ENCODE measurements at places on chromosomes 11 and 22.

DNA sequence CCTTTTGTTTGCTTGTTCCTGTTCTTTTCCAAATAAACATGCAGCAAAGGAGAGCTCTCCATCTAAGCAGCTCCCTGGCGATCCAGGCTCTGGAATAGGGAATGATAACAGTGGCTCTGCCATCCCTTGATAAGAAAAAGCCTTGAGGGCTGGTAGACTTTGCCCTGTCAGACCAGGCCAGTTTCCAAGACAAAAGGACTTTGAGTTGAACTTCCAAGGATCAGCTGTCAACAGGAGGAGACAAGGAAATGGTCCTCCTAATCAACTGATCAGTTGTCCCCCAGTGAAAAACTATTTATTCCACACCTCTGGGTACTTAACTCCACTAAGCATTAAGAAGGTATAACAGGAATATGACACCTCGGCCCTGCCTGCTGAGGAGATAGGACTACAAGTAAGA, 127.8 kb downstream of the PARVA start:
- no peak for DNase-seq

- no peak for DNase-seq
Measured at GRCh38 chr11:115924744-115925567, 420.7 kb upstream of the CADM1 start.

GRCh38 chr22:46070803-46071450, 79.4 kb upstream of the PPARA start:
- DNase-seq = no peak

- DNase-seq = no peak
Measured at GRCh38 chr11:57713835-57714234, 1.4 kb downstream of the TMX2 start.

GRCh38 chr11:65744026-65744698, 23.6 kb upstream of the RNASEH2C start:
- DNase-seq = no peak

- no peak for DNase-seq
Measured at GRCh38 chr11:69563946-69564775, 76.8 kb upstream of the CCND1 start.

DNA sequence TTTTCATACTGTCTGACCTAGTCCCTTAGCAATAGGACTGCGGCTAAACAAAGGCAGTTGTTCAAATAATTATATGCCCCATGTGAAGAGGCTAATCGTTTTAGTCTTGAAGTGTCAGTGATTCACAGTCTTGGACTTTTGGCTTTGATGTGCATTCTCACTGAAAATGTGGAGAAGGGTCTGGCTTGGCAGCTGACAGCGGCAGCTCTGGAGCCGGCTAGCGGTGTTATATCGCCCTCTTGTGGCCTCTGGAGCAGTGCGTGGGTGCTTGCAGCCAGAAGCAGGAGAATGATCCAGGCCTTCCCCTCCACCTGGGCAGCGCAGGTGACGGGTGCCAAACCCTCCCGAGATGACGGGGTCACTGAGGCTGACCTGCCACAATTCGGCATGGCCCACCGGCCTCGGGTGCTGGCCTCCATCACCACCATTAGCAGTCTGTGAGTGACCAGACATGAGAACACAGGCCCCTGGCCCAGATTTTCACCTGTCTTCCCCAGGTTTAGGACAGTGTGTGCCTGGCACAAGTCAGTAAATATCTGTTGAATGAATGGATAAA, 90.3 kb upstream of the PITPNB start:
- peak; percentile 40 for DNase-seq

DNA sequence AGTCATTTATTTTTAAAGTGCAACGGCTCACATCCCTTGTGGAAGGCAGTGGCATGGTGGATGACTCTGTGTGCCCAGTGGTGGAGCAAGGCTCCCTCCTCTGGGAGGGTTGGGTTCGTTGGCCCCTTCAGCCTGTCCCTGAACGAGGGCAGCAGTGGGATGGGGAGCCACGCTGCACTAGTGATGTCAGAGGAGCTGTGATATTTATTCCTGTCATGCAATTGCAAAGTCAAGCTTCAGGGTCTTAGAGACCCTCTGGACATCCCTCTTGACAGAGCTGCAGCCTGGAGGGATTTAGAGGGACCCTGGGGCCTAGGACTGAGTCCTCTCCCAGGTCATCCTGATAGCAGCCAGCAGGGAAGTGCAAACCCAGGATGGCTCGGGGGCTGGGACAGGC, 78.2 kb upstream of the NARS2 start:
- no peak for DNase-seq

DNA sequence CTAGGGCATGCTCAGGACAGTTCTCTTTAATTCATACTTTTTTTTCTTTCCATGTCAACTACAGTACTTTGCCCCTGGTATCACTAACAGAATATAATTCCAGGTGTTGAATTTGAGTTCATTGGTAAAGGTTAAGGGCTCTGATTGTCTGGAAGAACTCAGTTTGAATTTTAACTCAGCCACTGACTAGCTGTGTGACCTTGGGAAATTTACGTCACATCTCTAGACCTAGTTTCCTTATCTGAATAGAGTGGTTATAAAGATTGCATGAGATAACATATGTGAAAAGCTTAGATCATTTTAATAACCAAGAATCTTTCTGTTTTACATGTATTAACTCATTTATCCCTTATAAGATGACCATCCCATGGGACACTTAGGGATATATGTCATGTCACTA, 15.8 kb upstream of the ZC3H12C start:
- DNase-seq = no peak

DNA sequence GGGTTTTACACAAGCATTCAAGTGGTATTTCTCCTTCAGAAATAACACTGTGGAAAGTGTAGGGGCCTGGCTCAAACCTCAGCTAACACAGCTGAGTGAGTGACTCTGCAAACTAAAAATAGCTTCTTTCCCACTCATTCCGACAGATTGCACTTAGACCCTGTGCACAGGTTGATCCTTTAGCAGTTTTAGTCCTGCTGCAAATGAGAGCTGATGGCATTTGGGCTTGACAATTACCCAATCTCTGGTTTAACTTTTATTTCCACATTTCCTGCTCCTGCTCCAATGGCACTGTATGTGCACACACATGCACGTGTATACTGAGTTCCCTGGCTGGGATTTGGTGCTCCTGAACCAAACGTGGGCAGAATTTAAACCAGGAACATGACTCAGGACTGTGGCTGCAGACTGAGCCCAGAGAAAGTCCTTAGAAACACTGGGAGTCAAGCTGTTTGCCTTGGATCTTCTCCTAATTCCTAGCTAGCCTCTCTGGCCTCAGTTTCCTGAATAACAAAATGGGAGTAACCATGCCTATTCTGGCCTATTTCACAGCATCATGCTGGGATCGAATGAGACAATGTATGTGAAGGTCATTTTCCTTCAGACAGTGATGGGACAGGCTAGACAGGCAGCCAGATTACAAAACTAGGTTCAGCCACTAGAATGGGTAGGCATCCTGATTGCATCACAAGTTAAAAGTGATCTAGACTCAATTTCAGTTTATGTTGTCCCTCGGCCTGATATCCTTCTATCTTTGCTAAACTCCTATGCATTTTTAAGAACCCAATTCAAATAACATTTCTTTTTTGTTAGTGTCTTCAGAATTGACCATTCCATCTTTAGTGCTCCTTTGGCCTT, 58.2 kb downstream of the SERGEF start:
- DNase-seq = no peak

DNA sequence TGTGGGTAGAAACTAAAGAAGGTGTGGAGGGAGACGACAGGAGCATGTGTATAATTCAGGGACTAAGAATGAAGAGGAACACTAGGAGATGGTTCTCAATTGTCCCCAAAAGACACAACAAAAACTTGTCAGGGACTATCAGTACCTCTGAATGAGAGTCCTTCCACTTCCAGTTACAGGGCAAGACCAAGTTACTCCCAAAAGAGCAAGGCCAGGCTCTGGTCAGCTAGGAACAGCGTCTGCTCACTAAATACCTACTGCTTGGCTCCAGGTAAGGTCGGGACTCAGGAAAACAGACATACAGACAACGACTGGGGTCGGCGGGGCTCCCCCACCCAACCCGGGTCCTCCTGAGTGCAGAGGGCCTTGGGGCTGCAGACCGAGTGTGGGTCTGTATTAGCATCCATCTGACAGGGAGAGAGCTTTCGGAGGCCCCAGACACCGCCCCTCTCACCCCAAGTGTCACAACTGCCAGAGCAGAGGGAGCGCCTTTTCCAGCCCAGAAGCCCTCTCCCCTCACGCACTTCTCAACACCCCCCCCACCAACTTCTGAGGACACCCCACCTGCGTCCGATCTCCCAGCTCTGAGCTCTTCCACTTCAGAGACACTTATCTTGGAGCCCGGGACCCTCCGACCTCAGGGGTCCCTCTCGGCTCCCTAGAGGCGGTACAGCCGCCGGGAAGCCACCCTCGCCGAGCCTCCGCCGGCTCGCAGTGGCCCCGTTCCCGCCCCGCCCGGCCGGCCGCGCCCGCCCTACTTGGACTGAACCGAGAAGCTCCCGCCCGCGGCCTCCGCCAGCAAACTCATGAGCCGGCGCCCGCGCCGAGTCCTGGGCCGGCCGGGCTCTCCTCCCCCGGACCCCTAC, 522 bp downstream of the RHOG start:
- no peak for DNase-seq

DNA sequence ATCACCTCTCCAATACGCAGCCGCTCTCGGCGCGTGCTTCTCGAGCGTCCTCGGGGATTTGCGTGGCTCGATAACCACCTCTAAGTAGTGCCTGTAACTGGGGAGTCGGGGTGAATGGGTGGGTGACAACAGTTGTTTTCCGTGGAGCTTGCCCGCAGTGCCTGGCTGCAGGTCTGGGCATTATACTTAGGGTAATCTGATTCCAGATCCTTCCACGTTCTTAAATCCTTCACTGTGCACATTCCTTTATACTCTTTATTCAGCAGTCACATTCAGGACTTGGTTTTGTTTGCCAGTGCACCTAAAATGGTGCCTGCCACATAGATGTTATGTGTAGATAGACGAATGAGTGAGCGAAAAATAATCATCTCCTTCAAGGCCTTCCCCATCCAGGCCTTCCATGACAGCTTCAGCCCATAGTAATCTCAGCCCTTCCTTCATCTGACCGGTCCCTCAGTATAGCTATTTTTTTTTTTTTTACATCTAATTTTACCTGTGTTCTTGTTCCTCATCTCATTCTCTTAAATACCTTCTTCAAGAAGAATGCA, 602 bp downstream of the NAT10 start:
- no peak for DNase-seq

GRCh38 chr11:23797624-23798419, 699.0 kb upstream of the LUZP2 start:
- DNase-seq = no peak

GRCh38 chr11:67368621-67369020, 4.8 kb downstream of the CLCF1 start:
- no peak for DNase-seq

GRCh38 chr11:46015941-46016340, 93.5 kb downstream of the LARGE2 start:
- no peak for DNase-seq

DNA sequence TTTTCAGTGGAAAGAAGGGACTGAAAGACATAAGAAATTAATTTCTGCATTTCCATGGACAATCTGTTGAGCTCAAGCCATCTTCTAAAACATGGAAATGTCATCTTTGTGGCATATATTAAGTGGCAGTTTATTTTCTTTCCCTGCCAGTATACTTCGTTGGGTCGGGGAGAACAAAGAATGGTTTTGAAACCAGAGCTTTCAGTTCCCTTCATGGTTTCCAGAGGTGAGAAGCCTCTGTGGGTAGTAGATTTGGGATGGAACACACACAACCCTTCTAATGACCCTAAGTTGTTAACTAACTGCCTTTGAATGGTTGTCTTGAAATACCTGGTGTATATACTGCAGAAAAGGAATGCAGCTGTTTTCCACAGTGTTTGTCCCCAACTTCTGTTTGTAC, 17.6 kb upstream of the GAS2L1 start:
- no peak for DNase-seq

GRCh38 chr22:49551897-49552614, 275.6 kb downstream of the BRD1 start:
- DNase-seq = no peak

GRCh38 chr11:106627694-106628093, 390.6 kb downstream of the GUCY1A2 start:
- no peak for DNase-seq

DNA sequence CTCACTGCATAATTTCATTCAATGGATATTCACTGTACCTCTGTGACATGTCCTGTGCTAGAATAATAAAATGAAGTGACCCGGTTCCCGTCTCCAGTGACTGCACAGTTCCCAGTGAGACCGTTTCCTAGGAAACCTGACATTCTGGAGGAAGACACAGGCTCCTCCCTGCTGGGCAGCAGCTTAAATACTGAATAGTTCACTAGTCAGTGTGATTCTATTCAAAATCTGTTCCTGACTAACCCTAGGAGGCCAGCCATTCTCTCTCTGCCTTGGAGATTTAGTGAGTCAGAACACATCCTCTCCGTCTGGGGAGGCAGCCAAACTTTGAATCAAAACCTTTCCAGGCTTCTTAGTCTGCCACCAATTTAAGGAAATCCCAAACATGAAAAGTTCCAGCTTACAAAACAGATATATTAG, 11.3 kb downstream of the TRIM66 start:
- no peak for DNase-seq

GRCh38 chr22:44159221-44159620, 21.5 kb upstream of the PARVG start:
- DNase-seq = no peak

- DNase-seq = no peak
Measured at GRCh38 chr11:27380771-27381170, 17.8 kb upstream of the CCDC34 start.

- no peak for DNase-seq
Measured at GRCh38 chr11:3095712-3096361, 38.6 kb upstream of the CARS1 start.

DNA sequence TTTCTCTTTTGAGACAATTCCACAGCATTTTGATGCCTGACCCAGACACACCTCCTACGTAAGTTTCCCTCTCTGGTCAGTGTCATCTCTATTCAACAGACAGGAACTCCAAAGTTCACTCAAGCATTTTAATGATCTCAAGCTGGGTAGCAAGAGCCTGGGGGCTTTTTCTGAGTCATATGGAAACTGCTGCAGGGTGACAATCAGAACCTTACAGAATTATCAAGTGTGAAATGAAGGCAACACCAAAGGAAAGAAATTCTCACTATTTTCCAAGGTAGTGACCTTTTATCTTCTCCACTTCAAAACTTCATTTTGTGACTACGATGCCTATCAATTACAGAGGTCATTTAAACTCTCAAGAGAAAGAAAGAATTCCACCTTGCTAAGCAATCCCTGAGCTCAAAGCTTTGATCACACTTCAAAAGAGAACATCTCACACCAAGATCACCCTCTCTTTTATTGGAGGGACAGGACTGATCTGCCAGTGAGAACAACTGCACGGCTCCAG, 229.0 kb upstream of the ZC3H12C start:
- no peak for DNase-seq

GRCh38 chr11:17864478-17864941, 129.9 kb downstream of the KCNC1 start:
- no peak for DNase-seq

DNA sequence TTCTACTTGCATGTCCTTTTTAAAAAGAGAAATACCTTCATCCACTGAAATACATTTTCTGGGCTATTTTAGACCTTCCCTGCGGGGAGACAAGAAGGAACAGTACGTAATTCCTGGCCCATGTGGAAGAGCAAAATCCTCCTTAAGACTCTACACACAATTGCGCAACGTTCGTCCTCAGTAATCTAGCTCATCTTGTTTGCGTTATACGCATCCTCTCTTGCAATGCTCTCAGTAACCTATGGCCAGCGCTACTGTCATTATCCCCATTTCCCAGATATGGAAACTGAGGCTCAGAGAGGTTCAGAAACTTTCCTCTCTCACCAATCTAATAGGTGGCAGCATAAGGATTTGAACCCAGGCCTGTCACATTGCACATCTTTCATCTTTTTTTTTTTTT, 54.6 kb downstream of the RPUSD4 start:
- DNase-seq = no peak

All from effector memory CD4-positive, alpha-beta T cell (primary cell).